Activated T-helper 17 cell treated with anti-CD3 and anti-CD28 coated beads, Interleukin-2, amount 50 U/mL, for 72 hours (primary cell): ENCODE measurements at places on chromosomes 13 and 19. TPM values are rescaled to one million over a fixed set of nuclear protein-coding genes. Genes with fewer than 3 reads are reported as not detected.

The FGF21 gene
- not detected for total RNA-seq

The PSG3 gene
- total RNA-seq: 0.13 TPM

The ZGLP1 gene
- 6.6 TPM for total RNA-seq

DNA sequence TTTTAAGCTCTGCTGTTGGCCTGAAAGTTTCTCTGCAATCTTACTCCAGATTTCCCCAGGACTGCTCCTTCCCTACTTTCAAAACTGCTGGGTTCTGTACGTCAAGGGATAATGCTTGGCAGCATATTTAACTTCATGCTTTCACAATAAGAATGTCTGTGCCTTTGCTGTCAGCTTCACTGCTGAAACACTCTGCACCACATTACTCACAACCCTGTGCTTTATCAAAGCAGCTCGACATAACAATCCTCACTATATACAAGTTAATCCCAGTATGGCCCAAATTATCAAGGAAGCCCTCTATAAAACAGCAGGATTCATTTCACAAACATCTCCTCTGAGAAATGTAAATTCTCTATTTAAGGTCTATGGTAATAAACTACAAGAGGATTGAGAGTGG, 17.5 kb downstream of the LATS2 start:
- no peak for ATAC-seq

- no peak for ATAC-seq
Measured at GRCh38 chr19:47330466-47330869, 1.5 kb upstream of the C5AR2 start.

GRCh38 chr13:113989585-113990300, 15.9 kb upstream of the C13orf46 start:
- no peak for ATAC-seq

The CEACAM1 gene
- total RNA-seq: 24.2 TPM

The AMER2 gene
- total RNA-seq: not detected

DNA sequence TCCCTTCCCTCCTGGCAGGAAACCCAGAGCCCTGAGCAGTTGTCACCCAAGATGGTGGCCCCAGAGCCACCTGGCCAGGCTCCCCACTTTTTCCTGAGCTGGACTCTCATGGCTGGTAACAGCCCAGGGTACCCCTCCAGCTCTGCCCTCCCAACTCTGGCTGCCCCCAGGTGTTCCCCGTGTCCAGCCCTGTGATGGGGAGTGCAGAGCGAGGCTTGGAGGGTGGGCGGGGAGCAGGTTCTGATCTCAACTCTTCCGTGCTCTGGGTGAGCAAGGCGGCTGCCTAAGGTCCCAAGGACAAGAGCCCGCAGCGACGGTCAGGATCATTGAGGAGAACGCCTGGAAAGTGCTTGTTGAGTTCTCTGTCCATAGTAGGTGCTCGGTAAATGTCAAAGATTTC, 54.7 kb upstream of the GAS6 start:
- ATAC-seq: no peak

GRCh38 chr19:29956855-29957254, 14.8 kb downstream of the URI1 start:
- no peak for ATAC-seq

The MIA gene
- total RNA-seq: 5.7 TPM

The HPN gene
- 0.48 TPM for total RNA-seq

DNA sequence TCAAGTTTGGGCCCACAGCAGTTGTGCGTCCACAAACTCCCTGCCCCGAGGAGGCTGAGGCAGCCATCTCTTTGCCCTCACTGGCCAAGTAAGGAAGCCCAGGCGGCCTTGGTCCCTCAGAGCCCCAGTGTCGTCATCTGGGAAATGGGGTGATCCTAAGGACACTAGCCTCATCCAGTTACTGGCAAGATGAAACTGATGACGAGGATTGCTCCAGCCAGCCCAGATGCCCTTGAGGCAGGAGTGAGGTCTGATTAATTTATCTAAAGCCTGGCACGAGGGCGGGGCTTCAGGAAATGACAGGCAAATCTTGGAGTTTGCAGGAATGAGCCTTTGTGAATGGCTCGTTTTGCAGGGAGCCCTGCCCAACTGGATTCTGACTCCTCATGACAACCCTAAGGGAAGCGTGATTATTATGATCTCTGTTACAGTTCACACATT, 5.6 kb downstream of the LIPE start:
- no peak for ATAC-seq

The ZNF460 gene
- 130 TPM for total RNA-seq

GRCh38 chr13:25675060-25675459, 303.3 kb downstream of the ATP8A2 start:
- no peak for ATAC-seq

- ATAC-seq: no peak
Measured at GRCh38 chr13:111313911-111314425, 6.5 kb upstream of the TEX29 start.

GRCh38 chr13:42968906-42969305, 23.1 kb downstream of the EPSTI1 start:
- ATAC-seq: no peak

- ATAC-seq: no peak
Measured at GRCh38 chr19:52351512-52351911, 15.5 kb downstream of the ZNF610 start.

DNA sequence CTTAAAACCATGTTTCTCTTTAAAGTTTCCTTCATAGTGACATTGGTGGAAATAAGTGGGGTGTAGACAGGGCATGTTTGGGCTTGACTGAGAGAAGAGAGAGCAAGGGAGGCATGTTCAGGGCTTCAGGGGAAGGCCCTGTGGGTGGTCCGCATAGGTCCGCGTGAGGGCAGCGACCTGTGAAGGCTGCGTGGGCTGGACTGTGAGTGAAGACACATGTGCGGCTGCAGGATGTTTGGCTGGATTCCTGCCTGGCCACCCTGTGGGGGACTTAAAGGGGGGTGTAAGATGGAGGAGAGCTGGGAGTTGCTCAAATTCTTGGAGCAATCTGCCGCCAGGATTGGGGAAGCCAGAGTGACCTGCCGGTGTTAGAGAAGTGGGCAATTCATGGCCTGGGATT, 23.8 kb upstream of the KLF12 start:
- ATAC-seq: no peak

DNA sequence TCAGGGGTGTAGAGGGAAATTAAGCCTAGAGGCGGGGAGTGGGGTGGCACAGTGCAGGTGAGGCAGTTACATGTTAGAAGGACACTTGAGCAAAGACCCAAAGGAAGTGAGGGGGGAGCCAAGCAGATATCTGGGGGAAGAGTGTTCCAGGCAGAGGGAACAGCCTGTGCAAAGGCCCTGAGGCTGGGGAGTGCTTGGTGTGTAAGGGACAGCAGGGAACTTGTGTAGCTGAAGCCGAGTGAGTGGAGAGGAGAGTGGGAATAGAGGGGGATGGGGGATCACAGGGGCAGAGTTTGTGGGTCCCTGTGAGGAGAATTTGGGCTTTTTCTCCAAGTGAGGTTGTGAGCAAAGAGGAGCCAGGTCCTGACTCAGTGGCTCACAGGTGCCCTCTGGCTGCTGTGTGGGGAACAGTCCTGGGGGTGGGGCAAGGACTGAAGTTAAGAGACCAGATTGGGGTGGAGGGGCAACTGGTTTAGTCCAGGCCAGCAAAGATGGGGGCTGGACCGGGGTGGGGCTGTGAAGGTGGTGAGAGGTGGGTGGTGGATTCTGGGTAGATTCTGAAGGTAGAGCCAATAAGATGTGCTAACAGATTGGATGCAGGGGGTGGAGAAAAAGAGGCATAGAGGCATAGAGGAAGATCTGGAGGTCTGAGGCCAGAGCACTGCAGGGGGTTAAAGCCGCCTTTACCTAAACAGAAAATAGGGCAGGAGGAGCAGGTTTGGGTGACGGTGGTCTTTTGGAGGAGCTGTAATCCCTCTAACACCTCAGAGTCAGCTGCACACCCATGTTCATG, 75.3 kb downstream of the CACNA1A start:
- peak; percentile 63 for ATAC-seq

- ATAC-seq: no peak
Measured at GRCh38 chr19:12187625-12188024, 24.7 kb downstream of the ZNF136 start.

The CGB3 gene
- not detected for total RNA-seq

The GPR18 gene
- total RNA-seq: 8.7 TPM

DNA sequence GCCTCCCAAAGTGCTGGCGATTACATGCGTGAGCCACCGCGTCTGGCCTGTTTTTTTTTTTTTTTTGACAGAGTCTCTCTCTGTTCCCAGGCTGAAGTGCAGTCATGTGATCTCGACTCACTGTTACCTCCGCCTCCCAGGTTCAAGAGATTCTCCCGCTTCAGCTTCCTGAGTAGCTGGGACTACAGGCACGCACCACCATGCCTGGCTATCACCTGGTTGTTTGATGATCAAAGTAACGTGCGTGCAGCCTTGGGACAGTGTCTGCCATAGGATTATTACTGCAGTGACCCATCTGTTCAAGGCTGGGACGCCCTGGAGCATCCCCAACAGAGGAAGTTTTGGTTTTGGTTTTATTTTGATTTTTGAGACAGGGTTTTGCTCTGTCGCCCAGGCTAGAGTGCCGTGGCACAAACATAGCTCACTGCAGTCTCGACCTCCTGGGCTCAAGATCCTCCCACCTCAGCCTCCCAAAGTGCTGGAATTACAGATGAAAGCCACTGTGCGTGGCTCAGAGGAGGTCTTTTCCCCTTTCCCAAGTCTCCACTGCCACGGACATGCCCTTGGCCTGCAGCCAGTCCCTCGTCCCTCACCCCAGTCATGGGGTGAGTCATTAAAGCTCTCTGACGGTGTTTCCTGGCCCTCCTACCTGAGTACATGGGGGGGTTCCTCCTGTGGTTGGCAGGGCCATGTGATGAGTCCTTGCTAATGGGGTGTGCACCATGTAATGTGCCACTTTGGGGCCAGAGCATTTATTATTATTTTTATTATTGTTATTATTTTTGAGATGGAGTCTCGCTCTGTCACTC, 65.6 kb downstream of the IER2 start:
- ATAC-seq: peak; percentile 84
